ENCODE measurements at places on chromosomes 2 and 18.

DNA sequence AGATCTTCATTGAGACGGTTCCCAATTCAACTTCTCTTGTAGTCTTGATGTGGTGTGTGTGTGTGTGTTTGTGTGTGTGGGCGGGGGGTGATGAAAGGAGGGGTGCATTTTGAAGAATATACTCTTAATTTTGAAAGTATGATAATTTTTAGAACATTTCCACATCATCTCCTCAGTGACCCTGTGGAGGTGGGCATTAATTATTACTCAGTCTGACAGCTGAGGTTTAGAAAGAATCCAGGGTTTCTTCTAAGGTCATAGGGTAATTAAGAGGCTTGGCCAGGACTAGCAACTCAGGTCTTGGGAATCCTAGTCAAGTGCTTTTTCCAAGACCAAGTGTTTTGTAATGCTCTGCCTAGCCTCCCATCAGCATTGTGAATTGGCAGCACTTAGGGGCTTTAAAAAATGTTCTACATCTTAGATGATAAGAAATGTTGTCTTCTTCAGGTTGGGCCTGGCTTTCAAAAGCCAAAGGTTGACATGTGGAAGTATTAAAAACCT, 100.5 kb downstream of the SPTBN1 start:
- no peak for DNase-seq

DNA sequence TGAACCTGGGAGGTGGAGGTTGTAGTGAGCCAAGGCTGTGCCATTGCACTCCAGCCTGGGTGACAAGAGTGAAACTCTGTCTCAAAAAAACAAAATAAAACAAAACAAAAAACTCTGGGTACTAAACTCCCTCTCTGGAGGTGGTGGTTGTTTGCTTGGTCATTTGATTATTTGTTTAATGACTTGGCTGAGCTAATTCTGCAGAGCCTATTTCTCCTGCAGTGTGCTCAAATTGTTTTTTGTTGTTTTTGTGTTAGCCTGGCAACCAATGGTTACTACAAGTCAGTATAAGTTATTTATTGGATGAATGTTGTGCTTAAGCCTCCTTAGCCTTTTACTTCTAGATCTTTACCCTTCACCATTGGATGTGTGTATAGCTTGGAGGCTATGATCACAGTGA, 387.5 kb downstream of the ADCYAP1 start:
- no peak for DNase-seq

- no peak for DNase-seq
Measured at GRCh38 chr2:85490861-85491755, 47.9 kb upstream of the MAT2A start.

DNA sequence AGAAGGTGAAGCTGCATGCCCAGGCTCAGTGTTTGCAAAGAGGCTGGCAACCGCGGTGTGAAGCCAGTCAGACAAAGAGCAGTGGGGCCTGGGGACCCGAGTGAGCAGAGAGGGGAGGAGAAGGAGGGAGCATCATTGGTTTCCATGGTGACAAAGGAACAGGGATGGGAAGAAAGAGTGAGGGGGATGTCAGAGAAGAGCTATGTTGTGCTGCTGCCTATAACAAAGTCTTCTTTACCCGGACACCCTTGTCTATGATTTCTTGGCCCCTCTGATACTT, 14.5 kb downstream of the TMEM247 start:
- DNase-seq = no peak

DNA sequence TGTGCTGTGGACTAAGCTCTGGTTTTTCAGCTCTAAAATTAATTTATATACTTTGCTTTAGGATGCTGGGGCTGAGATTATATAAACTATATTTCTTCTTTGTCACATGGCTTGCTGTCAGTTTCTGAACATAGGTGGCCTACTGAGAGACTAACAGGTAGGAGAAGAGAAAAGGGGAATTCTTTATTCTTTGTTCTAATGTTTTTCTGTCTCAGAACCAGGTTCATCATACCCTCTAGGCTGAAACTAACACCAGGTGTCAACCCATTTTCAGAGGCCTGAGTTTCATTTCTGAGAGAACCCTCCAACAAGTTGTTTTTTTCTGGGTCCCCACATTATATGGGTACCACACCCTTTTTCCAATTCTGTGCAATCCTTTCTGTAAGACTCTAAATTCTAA, 843.6 kb downstream of the TRIB2 start:
- DNase-seq = no peak

GRCh38 chr2:82182270-82182669, 1877.7 kb upstream of the LRRTM1 start:
- no peak for DNase-seq

GRCh38 chr18:5558851-5559250, 15.1 kb upstream of the EPB41L3 start:
- DNase-seq = no peak

- DNase-seq = no peak
Measured at GRCh38 chr18:1018181-1018681, 113.6 kb downstream of the ADCYAP1 start.

DNA sequence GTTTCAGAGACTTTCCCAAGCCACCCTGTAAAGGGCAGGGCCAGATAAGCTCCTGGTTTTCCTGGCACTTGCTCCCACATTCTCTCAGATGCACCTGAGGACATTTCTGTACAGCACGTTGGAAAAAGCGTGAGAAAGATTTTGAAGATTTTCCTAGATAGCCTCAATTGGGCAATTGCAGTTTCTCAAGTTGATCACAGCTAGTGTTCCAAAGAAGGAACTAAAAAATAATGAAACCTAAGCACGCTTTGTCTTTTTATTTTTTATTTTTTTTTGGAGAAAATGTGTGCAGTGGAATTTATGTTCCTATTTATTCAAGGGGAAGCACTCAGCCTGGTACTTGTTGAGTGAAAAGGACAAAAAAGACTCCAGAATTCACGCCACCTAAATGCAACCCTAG, 429.1 kb downstream of the RNF144A start:
- no peak for DNase-seq

GRCh38 chr2:120767486-120768005, 31.9 kb downstream of the GLI2 start:
- DNase-seq = no peak

DNA sequence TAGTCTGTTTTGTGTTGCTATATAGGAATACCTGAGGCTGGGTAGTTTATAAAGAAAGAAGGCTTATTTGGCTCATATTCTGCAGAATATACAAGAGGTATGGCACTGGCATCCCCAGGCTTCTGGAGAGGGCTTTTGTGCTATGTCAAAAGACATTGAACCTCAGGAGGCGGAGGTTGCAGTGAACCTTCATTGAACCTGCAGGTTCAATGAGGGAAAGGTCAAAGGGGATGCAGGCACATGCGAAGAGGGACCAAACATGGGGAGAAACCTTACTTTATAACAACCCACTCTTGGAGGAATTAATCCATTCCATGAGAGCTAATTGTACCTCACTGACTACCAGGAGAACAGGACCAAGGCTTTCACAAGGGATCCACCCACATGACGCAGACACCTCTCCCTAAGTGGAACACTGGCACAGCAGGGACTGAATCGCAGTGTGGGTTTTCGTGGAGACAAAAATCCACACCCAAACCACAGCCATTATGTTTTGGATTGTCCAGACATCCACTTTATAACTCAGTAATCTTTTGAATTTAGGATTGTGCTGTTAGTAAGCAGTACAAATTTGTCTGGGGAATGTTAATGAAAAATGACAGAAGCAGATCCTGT, 4.1 kb upstream of the SERPINB8 start:
- no peak for DNase-seq

DNA sequence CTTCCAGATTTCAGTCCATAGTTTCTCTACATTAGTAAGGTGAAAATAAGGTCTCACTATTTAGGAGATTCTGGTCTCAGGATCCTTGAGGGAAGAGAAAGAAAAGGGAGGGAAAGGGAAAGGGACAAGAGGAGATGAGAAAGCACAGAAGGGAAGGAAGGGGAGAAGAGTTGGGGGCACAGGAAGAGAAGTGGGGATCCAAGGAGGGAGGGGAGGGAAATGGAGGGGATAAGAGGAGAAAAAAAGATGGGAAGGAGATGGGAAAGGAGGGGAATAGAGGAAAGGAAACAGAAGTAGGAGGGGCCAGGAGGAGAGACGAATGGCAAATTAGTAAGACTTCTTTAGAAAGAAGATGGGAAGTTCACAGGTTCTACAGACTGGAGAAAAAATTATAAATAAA, 39.2 kb upstream of the SPTBN1 start:
- DNase-seq = no peak

- DNase-seq = no peak
Measured at GRCh38 chr2:10305254-10305635, 2.5 kb downstream of the HPCAL1 start.

DNA sequence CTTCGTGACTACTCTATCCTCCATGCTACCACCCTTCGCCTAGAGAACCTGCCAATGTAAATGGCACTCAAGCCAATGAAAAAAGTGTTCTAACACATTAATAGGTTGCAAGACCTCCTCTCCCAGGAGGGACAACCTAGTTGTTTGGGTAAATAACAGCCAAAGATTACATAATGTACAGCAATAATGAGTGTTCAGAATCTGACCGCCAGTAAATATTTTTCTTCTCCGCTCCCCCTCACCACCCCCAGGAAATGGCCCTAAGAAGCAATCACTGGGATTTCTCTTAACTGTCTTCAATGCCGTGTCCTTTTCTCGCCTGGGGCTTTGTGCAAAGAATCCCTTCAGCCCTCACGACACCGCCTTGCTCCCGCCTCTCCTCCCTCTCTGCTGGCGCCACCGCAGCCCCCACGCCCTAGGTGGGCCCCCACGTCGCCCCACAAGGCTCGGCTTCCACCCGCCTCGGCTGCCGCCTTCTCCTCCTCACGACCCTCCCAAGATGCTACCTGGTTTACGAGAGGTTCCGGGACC, 458 bp downstream of the HYCC2 start:
- peak; percentile 57 for DNase-seq

DNA sequence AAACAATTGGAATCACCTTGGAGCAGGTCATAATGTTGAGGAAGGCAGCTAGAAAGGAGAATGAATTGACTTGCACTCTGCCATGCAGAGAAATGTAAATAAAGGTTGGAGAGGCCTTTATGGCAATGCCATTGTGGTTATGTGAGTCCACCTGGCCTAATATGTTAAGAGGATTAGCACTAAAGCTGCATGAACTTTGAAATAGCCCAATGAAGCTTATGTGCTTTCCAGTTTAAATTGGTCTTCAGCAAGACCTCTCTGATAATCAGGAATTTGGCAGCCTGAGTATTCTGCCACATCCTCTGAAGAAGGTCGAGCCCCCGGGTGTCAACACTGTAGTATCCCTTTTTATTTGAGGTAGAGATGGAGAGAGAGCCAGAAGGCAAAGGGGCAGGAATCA, 464.9 kb downstream of the CDH2 start:
- DNase-seq = peak; percentile 46

DNA sequence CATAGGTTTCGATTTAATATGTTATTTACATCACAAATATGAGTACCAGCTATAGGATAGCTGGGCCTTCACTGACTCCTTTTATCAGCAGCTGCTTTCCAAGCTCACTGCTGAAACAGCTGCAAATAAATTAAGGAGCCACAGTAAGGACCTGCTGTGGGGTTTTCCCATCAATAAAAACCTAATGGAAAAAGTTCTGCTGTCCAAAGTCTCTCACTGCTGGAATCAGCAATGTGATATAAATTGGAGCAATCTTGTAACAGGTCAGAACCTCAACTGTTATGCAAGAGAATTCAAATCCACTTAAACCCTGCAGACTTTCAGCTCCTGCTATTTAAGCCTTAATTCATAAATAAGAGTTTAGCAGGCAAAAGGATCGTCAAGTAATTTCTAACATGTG, 61.3 kb downstream of the NEB start:
- no peak for DNase-seq

DNA sequence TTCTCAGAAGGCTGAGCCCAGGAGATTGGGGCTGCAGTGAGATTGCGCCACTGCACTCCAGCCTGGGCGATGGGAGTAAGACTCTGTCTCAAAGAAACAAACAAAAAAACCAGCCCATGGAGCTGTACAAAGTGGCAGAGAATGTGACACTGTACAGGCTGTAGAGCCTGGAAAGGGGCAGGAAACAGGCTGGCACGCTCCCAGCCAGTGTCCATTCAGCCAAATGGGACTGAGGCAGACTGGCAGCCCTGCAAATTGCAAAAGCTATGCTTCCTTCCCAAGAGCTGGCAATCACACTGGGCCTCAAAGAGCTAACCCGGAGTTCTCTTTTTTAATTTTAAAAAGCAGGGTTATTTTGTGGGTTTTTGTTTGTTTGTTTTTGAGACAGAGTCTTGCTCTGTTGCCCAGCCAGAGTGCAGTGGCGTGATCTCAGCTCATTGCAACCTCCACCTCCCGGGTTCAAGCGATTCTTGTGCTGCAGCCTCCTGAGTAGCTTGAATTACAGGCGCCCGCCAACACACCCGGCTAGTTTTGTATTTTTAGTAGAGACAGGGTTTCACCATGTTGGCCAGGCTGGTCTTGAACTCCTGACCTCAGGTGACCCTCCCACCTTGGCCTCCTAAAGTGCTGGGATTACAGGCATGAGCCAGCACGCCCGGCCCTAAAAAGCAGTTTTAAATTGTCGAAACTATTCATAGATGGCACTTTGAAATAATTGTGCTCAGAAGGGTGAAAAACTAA, 42.8 kb downstream of the SCRN3 start:
- DNase-seq = no peak

- DNase-seq = peak; percentile 9
Measured at GRCh38 chr2:134610871-134611270, 107.9 kb downstream of the TMEM163 start.

DNA sequence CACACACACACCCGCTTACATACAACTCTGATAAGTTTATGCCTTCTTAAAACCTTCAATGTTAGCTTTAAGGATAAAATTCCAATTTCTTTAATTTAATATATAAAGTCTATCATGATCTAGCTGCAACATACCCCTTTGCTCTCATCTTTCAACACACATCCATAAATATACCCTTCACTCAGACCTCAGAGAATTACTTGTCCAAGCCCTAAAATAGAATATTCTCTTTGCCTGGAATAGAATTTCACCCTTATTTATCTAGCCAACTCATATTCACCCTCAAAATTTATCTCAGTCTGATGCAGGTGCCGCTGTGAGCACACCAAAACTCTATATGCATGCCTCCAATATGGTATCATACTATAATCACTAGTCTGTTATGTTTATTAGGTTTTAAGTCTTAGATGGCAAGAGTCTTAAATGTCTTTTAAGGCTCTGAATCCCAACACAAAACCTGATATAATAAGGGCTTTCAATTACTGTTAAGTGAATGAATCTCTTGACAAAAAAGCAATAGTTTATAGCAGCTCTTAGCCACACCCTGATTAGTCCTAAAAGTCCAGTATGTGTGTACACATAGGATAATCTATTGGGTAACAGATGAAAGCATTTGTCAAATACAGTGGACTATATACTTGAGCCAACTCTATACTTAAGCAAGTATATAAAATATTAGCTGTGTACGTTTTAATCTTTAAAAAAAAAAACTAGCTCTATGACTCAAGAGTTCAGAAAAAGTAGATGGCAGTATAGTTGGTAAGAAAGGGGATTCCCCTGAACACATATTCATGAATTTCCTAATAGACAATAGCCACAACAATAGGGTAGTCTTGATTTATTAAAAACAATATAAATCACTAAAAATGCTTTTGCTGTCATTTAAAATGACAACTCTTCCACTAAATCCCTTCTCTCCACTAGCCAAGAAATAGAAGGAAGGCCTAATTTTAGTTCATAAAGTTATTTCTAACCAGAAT, 144.5 kb downstream of the EXOC6B start:
- peak; percentile 14 for DNase-seq
